ENCODE measurements at places on chromosomes 5 and 9.

- no peak for DNase-seq
Measured at GRCh38 chr9:33787839-33788238, 7.5 kb upstream of the PRSS3 start.

DNA sequence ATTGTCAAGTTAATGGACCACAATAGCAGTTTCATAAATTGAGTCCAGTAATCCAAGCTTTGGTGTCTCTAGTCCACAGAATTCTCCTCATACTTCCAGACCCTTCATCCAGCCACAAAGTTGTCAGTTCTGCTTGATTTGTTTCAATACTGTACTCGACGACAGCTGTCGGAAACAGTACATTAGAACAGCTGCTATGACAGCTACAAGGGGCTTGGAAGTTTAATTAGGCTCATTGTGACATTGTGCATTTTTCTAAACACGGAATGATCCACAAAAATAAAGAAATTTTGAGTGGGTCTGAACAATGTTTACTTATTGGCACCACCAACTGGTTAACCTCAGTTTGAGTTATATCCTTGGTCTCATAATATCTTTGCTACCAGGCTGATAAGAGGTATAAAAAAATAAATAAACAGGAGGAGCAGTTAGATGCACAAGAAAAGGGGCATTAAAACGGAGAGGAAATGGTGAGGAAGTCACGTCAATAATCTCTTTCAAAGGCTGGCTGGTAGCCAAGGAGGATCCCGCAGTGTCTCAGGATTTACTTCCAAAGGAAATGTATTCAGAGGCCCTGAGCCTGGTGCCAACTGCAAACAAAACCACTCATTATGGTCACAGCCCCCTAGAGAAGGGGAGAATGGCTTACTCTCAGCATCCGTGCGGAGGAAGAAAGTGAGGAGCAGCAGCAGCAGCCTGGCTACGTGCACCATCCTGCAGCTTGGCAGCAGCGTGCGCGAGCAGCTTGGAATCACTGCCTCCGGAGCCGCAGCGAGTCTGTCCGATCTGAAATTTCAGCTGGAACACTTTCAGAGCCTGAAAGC is 933.8 kb upstream of the DMAC1 start:
- no peak for DNase-seq

GRCh38 chr5:38099205-38100168 is 158.9 kb upstream of the EGFLAM start:
- DNase-seq: no peak

- DNase-seq: no peak
Measured at GRCh38 chr5:134140530-134141201, 26.2 kb downstream of the TCF7 start.

- DNase-seq: no peak
Measured at GRCh38 chr5:171927345-171927941, 79.0 kb downstream of the FBXW11 start.

DNA sequence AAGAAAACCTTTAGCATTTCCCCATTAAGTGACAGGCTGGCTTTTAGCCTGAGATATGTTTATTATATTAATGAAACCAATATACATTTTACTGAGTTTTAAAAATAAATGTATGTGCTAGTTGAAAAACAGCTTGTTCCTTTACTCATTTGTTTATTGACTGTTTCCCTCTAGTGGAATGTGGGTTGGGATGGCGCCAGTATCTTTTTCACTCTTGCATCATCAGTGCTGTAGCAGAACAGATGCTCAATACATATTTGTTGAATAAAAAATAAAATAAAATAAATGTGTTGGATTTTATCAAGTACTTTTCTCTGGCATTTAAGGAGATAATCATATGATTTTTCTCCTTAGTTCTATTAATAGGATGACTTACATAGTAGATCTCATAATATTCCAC is 43.0 kb downstream of the FSTL4 start:
- DNase-seq: no peak

Data from stimulated activated CD8-positive, alpha-beta memory T cell treated with anti-CD3 and anti-CD28 coated beads, Interleukin-4, amount 100 ng/mL, for 1 hour (primary cell).